Amygdala (tissue), 56 donors: ENCODE measurements at places on chromosomes 2 and 18.

GRCh38 chr2:45777996-45778719 lies 126.7 kb downstream of the PRKCE start:
- no peak for DNase-seq

- DNase-seq: no peak
Measured at GRCh38 chr18:77560341-77560992, 310.8 kb downstream of the GALR1 start.

GRCh38 chr2:6107290-6107689 lies 415.1 kb downstream of the SOX11 start:
- no peak for DNase-seq

DNA sequence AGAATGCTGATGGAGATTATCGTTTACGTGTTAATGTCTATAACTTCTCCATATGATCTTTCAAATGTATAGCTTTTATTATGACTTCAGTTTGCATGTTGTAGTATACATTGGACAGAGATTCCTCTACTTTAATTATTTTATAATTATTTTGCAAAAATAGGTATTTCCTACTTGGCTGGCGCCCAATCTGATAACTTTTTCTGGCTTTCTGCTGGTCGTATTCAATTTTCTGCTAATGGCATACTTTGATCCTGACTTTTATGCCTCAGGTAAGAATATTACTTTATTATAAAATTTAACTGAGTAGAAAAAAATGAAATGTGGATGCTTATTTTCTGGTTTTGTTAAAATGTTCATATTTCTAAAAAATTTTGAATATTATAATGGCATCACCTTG lies 18.1 kb upstream of the ADGRF3 start:
- no peak for DNase-seq

GRCh38 chr18:43009674-43010073 lies 105.8 kb downstream of the RIT2 start:
- no peak for DNase-seq

- peak; percentile 15 for DNase-seq
Measured at GRCh38 chr2:120510751-120511395, 164.9 kb downstream of the INHBB start.

- no peak for DNase-seq
Measured at GRCh38 chr2:104416339-104417000, 437.4 kb upstream of the POU3F3 start.

- no peak for DNase-seq
Measured at GRCh38 chr2:180012523-180012922, 5.4 kb upstream of the CWC22 start.

DNA sequence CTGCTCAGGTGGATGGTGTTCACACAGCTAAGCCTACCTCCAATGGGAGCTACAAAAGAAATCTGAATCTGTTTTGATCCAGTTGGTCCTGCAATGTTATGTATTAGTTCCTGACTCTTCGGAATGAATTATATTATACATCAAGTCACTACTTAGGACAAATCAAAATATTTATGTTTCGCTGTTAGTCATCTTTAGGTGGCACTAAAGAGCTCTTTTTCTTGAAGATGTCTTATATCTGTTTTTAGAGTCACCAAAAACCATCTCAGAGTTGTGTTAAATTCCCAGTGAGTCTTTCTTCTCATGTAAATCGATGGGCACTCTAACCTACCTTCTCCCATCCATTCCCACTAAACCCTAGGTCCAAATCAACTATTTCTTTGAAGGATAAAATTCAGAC lies 2.2 kb downstream of the DNER start:
- no peak for DNase-seq

DNA sequence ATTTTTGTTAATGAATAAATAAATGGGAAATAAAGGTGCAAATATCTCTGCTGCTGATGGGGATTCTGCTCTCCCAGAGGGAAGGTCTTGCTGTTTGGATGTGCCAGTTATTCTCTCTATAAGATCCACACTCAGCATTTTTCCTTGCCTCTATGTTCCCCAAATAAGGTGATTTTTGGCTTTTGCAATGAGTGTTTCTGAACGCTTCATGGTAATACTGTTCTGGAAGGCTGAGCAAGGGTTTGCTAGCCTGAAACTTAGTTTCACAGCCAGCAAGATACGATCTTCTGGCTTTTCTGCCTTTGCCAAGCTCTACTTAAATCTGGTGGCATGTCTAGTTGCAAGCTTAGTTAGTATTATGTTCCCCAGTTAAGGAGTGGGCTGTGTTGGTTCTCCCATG lies 114.6 kb downstream of the LPIN1 start:
- DNase-seq: no peak

GRCh38 chr18:22391407-22392345 lies 26.0 kb downstream of the CTAGE1 start:
- DNase-seq: no peak

DNA sequence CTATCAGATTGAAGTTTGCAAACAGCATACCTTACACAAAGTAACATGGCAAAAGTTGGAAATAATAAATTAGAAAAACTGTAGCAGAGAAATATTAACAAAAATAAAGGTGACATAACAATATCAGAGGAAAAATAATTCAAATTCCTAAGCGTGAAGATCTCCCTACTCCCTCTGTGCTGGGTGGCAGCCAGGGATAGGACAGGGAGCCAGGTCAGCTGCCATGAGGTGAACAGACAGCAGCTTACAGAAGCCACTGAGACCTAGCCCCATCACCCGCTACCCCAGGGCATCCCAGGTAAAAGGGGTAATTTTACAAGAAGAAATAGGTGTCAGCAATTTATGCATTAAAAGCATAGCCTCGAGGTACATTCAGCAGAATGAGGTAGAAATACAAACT lies 423.8 kb upstream of the HS6ST1 start:
- no peak for DNase-seq

- DNase-seq: no peak
Measured at GRCh38 chr18:35172009-35172408, 68.8 kb upstream of the ZNF397 start.

GRCh38 chr2:60510713-60511112 lies 42.7 kb downstream of the BCL11A start:
- no peak for DNase-seq
